NCI-H2029 (cell line): ENCODE measurements at places on chromosomes 5 and 9.

DNA sequence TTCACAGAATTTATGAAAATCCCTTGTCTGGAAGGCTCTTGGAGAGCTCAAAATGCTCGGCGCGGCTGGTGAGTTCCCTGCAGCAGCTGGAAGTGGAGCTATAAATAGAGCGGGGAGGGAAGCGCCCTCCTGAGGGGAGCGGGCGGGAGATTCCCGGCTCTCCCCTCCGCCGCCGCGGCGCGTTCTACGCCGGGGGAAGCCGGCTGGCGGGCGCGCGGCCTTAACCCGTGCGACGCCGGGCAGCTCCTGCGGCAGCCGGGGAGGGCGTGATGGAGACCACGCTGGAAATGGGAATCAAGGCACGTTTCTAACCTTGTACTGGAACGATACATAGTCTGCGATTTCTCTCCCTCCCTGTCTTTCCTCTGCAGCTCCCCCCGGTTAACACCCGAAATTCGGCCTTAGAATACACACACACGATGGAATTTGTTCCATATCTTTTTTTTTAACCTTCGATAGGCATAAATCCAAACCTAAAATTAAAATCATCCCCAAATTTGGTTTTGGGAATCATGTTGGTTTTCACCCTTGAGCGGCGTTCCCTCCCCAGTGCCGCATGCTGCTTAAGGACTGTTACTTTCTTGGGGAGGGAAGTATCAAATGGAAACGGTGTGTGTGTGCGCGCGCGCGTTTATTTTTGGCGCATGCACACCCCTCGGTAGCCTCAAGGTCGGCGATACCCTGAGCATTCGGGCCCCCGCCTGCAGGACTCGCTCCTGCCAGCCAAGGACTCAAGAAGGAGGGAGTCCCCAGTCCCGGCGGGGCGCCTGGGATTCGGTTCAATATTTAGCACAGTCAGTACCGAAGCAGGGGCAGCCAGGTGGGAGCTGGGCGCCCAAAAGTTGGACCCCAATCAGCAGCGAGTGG, 306.3 kb upstream of the KCNN2 start:
- DNase-seq = no peak

GRCh38 chr5:106331415-106331814, 1339.3 kb downstream of the EFNA5 start:
- no peak for DNase-seq

DNA sequence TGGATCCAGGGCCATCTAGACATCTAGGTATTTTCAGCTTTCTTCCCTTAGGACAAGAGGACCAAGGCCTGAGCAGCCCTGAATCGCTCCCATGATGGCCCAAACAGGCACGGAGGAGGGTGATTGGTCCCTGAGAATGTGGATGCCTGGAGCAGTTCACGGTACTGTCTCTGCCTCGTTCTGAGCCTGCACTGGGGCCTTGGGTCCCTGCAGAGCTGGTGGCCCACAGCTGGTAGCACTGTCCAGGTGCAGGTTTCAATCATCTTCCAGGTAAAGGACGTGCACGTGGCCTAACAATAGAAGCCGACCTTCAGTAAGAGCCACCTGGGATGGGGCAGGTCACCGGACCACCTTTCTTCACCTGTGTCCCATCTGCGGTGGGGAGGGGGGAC, 19.4 kb upstream of the FCN1 start:
- no peak for DNase-seq

DNA sequence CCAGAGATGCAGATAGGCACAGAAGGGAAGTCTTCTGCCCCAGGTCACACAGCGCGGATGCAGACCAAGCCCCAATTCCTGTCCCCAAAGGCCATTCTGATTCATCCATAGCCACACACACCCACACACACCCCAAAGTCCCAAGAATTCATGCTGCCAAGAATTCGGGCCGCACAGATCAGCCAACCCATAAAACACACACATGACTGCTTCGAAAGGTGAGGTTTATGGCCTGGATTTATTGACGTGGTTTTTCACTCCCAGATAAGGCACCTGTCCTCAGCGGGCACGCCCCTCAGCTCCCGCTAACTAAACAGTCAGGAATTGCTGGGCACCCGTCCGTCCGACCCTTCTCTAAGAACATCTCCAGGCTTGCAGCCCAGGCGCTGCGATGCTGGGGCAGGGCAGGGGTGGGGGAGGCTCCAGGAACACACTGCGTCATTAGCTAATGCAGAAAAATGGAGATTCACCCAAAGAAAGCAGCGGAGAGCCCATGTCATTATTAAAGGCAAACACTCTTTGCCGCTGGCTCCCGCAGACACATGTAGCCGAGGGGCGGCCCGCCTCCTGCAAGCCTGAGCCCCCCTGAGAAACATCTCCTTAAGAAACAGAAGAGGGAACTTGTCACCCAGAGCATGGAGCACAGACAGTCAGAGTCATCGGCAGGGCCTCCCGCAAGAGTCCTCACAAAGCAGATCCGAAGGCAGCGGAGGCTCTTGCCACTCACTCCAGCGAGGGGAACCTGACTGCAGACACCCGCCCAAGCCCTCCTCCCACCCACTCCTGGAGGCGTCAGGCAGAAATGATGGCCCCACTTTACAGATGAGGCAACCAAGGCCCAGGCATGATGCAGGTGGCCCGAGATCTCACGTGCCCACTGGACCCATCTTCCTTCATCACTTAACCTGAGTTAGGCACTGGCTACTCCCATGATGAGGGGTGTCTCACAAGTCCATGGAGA, 19.9 kb downstream of the VAV2 start:
- DNase-seq = no peak

- DNase-seq = no peak
Observed at GRCh38 chr5:151255621-151256286, 2.8 kb downstream of the GM2A start.

GRCh38 chr9:30597608-30598007, 1786.8 kb upstream of the ACO1 start:
- no peak for DNase-seq

DNA sequence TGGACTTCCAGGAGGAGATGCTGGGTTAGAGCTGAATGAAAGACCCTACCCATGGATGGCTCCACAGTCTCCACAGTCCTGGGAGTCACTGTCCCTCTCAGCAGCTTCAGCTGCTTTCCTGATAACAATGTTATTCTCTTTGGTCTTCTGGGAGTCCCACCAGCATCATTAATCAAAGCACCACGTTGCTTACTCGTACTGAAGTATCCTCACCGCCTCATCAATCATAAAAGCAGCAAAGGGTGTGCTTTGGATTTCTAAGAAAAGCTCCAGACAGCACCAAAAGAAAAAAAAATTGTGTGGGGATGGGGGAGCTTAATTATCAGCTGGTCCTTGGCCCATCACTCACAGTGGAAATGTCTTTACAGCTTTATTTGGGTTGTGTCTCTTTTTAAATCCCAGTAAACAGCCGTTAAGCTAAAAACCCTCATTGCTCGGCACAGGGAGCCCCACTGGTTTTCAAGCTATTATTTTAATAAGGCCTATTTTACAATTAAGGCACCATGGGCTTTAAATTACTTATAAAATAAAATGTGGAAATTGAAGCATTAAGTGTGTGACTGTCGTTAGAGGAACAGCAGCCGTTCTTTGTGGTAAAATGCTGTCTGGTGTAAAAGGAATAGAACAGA, 538.0 kb downstream of the EBF1 start:
- DNase-seq = no peak

GRCh38 chr5:59390074-59390659, 503.4 kb downstream of the PDE4D start:
- peak; percentile 5 for DNase-seq

GRCh38 chr9:4559261-4560182, 69.3 kb downstream of the SLC1A1 start:
- no peak for DNase-seq

DNA sequence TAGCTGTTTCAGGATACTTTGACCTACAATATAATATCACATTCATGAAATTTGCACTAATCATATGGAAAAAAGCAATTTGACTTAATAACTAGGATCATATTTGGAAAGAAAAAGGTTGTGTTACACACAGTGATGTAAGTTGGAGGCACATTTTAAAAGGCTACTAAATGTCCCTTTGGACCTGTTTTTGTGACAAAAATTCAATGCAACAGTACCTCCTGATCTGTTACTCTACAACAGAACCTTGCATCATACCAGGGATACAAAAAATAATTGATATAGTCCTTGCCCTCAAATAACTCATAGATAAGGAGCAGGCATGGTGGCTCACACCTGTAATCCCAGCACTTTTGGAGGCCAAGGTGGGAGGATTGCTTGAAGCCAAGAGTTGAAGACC, 67.1 kb downstream of the BAAT start:
- DNase-seq = no peak

- no peak for DNase-seq
Observed at GRCh38 chr9:89491694-89492093, 6.2 kb downstream of the SEMA4D start.

DNA sequence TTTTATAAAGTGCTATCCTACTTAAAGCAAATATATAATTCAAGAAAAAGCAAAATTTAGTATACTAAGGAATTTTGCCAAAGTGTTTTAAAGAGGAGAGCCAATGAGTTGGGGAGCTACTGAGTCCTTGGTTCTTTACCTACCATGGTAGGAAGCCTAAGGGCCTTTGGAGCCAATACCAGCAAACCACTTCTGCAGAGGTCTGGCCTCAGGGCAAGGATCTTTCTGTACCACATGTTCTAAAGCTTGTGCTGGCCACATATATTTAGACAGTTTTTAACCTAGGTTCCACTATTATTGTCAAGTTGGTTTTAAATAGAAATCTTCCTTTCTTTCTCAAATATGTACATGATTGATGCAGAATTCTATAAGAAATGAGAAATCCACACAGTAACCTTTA, 172.3 kb upstream of the NREP start:
- no peak for DNase-seq
